Activated naive CD8-positive, alpha-beta T cell treated with anti-CD3 and anti-CD28 coated beads, Interleukin-2, amount 50 U/mL, for 24 hours (primary cell): ENCODE measurements at places on chromosomes 2 and 18.

DNA sequence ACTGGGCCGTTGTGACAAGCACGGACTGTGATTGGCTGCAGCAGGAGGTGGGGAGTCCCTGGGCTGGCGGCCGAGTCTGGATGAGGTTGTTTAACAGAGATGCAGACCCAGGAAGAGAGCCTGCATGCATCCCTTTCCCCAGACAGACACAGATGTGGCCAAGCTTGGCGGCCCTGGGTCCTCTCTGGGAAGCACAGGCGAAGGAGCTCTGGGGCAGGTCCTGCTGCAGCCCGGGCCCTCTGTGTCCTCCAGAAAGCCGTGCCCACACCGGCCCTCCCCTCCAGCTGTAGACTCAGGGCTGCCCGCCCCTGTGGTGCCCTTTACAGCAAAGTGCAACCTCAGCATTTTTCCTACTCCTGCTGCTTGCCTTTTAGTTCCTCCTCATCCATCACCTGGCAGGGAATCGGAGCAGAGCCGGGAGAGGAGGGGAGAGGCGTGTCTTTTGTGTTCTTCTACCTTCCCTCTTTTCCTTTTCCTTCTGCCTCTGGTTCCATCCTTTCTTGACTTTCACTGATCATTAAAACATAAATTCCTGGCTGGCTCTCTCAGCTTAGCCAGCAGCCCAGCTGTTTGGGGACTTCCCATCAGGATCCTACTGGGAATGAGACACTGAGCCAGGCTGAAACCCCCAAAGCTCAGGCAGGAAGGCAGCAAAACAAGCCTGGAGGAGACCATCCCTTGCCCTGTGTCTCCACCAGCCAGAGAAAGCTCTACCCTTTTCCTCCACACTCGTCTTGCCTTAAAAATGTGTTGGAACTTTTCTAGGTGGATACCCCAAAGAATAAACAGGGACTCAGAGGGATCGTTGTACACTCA lies 75.0 kb downstream of the CTIF start:
- no peak for DNase-seq

DNA sequence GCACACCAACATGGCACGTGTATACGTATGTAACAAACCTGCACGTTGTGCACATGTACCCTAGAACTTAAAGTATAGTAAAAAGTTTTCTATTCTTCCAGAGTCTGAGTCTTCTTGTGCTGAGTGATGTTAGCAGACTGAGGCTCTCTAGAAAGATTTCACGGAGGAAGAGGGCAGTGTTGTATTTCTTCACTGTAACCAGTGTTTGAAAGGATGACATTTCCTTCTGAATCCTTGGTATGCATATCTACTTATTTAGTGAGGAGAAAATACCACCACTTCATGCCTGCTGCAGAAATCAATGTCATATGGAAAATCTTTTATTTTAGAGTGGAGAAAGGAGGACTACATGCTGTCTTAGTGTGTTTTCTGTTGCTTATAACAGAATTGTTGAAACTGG lies 357.1 kb downstream of the CCDC85A start:
- no peak for DNase-seq

GRCh38 chr2:95034221-95034620 lies 8.7 kb downstream of the MAL start:
- DNase-seq, result no peak

DNA sequence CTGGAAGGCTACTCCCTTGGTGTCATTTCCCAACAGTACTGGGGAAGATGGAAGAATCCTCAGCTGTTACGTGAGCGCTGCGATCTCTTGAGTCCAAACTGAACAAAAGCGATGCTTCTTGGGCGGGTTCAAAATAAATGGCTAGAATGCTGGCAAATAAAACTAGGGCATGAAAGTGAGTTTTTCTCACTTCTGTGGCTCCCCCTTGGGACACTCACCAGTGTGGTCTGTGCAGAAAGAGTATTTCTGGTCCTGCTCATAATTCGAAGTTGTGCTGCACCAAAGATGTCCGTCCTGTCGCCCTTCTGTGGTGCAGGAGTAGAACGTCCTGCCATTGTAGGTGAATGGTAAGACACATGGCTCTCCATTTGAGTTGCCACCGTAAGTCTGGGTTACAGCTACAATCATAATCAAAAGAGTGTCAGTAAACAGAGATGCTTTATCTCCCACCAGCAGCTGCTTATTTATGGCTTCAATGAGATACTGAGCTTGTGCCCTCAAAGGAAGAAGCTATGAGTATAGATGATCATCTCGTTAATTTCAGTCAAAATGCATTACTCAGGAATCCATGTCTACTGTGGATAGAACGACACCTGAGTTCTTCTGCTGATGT lies 11.8 kb downstream of the FN1 start:
- no peak for DNase-seq

- no peak for DNase-seq
Observed at GRCh38 chr2:26933431-26934334, 36.8 kb upstream of the MAPRE3 start.

- no peak for DNase-seq
Observed at GRCh38 chr2:75810611-75811330, 100.1 kb upstream of the GCFC2 start.

DNA sequence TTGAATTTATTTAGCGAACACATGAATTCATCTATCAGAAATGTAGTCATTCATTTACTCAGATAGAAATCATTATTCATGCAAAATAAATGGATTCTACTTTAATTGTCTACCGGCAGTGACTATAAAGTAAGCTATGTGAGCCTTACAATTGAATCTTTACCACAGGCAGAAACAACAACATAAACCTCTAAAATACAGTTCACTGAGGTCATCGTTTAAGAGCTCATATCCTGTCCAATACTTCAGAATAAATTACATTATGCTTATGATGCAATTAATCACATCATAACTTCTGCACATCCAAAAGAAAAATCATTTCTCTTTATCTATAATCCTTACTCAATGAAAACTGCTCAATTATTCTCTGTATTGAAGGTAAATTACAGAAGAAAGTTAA lies 244.7 kb downstream of the HNMT start:
- DNase-seq, result no peak

- no peak for DNase-seq
Observed at GRCh38 chr2:21310493-21310892, 186.7 kb downstream of the TDRD15 start.

DNA sequence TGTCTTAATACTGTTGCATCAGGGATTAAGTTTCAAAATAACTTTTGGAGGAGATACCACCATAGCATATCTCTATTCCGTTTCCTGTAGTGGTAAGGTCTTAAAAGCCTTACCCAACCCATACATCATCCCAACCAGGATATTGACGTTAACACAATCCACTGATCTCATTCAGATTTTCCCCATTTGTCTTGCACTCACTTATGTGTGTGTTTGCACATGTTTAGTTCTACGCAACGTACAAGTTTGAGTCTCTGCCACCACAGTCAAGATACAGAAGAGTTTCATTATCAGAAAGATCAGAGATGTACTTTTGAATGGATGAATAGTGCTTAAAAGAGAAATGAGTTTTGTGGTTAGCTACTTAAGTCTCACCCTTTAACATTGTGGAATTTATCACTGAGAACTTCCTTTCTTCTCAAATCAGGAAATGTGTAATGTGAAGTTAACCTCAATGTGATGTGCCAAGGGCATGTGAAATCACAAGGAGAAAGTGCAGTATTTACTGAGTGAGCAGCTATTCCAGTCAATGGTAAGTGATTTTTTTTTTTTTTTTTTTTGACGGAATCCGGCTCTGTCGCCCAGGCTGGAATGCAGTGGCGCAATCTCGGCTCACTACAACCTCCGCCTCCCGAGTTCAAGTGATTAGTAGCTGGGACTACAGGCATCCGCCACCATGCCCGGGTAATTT lies 69.2 kb upstream of the EPHA4 start:
- no peak for DNase-seq
